ENCODE measurements at places on chromosomes 4 and X.

DNA sequence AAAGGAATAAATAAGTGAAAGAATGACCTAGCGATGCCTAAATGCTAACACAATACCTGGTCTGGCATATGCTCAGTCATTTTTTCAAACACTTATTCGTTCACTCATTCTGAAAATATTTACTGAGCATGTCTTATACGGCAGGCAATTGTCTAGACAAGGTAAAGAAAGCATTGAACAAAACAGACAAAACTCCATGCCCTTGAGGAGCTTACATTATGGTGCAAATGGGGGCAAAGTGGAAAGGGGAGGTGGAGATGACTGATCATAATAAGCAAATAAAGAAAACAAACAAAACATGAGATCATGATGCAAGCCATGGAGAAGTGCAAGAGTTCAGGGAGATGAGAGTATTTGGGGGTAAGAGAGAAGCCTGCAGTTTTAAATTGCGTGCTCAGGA lies 334.6 kb upstream of the PPARGC1A start:
- no peak for DNase-seq

DNA sequence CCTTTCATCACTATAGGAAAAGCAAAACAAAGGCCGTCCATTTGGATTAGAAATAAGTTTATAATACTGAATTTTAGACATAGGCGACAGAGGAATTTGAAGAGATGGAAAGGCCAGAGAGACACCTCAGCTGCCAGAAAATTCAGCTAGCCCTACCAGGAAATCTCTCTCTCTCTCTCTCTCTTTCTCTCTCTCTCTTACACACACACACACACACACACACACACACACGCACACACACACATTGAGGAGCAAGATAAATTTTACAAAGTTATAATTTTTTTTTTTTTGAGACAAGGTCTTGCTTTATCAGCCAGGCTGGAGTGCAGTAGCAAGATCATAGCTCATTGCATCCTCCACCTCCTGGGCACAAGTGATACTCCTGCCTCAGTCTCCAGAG lies 1.4 kb downstream of the XK start:
- DNase-seq, result no peak

DNA sequence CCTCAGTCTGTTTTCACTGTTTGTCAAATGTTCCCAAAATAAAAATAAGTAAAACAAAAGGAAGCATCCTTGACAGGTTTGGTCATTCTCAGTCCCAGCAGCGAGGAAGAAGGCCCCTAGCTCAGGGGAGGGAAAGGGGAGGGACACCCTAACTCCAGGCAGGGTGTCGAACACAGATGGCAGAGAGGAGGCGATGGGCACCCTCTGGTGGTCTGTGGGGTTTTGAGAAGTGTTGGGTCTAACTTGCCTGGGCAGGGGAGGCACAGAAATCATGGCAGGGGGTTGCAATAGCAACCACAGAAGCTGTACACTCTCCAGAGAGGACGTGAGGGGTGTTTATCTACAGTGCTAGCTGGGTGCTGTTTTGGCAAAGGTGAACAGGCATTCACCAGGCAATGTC lies 229.8 kb upstream of the SFRP2 start:
- no peak for DNase-seq

DNA sequence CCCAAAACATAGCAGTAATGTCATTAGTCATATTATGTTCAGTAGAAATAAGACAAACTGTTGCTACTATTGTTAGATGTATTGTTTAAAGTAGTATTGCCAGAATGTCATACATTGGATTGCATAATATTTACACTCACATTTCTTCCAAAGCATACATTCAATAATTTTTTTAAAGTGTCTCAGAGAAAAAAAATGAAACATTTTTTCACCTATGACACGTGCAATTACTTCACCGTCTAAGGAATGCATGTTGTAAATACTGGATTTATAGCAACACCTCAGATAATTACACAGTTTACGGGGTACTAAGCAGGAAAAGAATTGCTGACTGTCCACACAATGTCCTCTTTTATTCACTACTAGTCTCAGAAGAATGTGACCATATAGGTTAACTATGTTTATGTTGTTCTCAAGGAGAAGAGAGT lies 162.1 kb downstream of the PCDH18 start:
- no peak for DNase-seq

- no peak for DNase-seq
Measured at GRCh38 chrX:41449131-41449530, 2.0 kb downstream of the NYX start.

All from NCI-H510A (cell line).